ENCODE measurements at places on chromosomes 2 and 18. TPM values are rescaled to one million over a fixed set of nuclear protein-coding genes. Genes with fewer than 3 reads are reported as not detected.
A peak's percentile ranks its signal among the peaks of the same experiment; 100 is the strongest.

C2orf78 gene
- not detected for total RNA-seq

GRCh38 chr2:144183727-144184126, 336.2 kb downstream of the ZEB2 start:
- DNase-seq = no peak

DNA sequence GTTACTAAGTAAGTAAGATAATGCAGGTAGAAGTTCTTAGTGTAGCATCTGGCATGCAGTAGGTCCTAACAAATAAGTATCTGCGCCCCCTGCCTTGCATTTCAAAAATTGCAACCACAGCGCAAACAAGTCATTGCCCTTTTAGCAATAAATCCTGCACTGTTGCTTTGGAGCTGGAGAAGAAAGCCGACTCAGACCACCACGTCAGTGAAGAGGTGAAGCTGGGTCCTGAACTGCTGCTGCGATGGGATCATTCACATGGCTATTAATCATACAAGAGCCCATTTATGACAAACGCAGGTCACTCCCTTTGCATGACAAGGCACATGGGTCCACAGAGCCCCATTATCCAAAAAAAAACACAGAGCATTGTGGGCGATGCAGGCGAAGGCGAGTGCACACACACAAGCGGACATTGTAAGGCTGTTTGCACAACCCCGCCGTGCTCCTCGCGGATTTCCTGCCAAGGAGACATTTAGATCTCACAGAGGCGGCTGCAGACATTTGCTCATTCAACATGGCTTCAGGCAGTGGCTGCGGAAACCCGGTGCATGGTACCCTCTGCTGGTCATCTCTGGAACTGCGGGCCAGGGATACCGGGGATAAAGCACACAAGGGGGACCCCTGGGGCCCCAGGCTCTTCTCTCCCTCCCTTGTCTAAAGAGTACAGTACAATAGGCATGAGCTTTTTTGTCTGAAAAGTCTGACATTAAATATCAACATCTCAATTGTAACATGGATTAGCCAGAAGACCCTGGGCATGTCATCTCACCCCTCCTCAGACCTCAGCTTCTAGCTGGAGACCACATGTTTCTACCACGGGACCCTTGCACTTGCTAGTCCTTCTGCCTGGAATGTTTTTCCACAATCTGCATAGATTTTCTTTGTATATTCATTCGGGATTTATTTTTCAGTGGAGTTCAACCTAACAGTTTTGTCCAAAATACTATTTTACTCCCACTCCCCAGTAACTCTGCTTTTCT, 56.7 kb downstream of the CYRIA start:
- DNase-seq = peak; percentile 86

DNA sequence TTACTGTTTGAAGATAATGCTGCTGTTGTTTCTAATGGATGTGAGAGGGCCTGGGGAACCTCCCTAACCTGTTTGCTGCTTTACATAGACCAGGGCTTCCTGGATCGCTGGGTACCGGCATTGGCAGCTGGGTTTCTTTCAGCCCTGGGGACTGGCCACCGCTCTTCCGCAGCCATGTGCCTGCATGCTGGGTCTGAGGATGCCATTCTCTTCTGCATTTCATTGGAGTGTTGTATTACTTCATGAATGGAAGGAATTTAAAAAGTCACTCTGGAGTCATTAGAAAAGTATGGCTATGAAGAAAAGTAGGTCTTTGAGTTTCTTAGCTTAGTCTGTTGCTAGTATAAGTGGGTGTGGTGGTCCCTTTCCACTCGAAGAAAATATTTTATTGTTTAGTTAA, 107.3 kb upstream of the MGAT5 start:
- no peak for DNase-seq

DNA sequence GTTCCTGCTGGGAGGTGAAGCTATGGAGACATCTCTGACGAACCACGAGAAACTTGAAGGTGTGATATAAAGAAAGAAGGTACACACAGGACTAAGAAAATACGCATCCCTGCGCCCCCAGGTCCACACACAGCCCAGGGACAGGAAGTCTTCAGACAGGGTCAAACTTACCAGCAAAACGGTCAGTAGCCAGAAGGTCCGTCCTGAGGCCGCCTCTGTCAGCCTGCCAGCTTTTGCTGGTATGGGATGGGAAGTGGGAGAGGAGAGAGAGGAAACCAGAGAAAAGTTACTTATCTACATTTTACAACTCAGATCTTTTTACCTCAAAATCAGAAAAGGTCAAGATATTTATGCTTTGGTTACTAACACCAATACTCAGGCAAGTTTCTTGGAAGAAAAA, 47.2 kb downstream of the HDLBP start:
- DNase-seq = no peak

DNA sequence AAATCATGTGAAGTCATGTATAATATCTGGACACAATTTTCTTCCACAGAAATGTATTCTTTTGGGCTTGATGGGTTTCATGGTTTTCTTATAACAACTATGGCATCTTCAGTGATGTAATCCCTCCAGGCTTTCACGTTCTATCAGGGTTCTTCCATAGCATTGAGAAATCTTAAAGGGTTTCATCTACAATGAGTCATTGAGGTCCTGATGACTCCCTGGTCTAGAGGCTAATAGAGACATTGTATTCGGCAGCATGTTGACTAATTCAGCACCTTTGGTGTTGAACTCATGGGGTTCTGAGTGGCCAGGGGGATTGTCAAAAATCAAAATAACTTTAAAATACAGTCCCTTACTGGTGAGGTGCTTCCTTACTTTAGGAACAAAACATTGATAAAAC, 614.0 kb upstream of the CRIM1 start:
- no peak for DNase-seq

DNA sequence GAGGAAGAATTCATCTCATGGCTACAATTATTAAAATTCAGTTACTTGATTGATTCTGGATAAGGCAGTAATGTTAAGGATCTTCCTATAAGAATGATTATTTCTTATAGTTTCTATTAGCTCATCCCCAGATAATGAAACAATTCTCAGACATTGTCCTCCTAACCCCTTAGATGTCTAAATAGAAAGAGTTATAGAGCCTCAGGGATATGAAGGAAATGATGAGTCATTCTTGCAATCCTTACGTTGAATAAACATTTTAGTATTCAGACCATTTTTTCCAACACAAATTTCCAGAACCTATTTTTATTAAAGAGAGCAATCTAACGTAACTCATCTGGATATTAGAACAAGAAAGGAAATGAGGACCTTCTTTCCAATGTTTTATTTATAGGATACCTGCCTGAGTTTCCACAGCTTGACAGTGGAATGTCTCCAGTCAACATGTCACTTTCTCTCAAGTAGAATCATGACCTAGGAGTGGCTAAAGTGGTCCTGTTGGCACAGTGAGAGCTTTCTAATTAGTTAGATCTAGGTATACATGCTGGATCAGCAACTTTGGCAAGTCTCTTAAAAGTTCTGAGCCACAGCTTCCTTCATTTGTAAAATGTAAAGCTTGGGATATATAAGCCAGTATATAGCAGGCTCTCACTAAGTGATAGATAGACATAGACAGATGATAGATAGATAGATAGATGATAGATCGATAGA, 88.0 kb upstream of the RAB27B start:
- no peak for DNase-seq
